ENCODE measurements at places on chromosomes 11 and 22.

DNA sequence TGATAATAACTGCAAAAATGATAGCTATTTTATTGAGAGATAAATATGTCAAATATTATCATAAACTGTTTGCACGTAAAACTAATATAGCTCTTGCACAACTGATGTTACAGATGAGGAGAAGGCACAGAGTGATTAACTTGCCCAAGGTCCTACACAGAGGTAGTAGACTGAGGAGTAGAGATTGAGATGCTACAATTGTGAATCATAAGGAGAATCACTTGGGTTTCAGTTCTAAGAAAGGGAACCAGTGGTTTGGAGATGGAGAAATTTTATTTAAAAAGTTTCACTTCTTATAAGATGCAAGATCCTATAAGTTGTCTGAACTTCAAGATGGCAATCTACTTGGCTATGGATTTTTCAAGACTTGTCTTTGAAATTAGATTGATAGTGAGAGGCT is 224.8 kb upstream of the RAG2 start:
- DNase-seq, result no peak

DNA sequence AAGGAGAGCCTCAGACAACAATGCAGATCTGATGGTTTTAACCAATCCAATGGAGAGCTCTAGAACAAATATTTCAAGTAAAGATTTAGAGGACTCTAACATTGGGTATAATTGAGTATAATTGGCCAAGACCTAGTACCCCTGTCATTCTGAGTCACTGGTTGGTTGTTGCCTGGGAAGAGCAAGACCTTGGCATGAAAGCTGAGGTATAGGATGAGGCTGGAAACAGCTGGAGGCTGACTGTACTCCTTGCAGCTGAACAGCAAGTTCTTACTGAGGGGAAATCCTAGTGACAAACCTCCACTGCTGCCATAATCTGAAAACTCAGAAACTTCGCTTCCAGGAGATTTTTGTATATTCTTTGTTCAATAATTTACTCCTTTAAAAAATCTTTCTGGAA is 54.3 kb upstream of the MUC15 start:
- DNase-seq, result peak; percentile 27

DNA sequence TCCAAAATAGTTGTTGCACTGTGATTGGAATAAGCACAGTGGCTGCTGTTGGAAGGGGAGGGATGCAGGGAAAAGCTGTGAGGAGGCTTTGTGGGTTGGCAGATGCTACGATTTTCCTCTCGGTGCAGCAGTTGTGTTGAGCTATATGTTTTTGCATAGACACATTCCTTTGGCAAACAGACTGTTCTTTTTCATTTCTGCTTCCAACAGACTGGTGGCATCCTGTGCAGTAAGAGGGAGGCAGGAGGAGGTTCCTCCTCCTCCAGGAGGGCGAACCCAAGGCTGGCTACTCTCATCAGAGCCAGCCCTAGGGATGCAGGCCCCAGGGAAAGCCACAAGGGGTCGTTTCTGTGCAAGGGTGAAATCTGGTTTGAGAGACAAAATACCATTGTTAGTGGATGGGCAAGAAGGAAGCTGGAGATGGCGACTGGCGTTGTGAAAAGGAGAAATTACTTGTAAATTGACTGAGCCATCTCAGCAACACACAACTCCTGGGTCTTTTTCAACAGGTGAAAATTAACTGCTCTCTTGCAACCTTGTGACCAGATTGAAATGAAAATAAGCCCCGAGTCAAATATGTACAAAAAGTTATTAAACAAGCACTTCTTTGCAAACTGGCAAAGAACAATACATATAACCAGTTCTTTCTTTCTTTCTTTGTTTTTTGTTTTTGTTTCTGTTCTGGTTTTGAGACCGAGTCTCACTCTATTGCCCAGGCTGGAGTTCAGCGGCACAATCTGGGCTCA is 26.5 kb upstream of the UBASH3B start:
- peak; percentile 82 for DNase-seq

DNA sequence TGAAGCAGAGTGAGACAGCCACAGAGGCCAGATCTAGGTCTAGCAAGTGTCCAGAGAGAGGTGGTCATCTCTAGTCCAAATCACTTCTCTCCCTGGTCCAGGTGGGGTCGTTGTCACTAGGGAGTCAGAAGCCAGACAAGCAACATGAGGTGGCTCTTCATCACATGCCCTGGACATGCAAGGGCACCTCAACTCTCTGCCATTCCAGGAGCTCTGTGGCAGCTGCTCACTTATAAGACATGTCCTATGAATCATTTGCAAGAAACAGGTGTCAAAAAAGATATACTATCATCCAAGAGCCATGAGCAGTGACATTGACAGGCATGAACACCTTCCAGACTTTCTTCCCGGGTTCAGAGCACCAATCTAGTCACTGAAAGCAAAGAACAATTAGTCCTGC is 130.8 kb downstream of the GALNT18 start:
- DNase-seq, result no peak

GRCh38 chr22:32020117-32020516 is 22.9 kb upstream of the SLC5A1 start:
- peak; percentile 74 for DNase-seq

DNA sequence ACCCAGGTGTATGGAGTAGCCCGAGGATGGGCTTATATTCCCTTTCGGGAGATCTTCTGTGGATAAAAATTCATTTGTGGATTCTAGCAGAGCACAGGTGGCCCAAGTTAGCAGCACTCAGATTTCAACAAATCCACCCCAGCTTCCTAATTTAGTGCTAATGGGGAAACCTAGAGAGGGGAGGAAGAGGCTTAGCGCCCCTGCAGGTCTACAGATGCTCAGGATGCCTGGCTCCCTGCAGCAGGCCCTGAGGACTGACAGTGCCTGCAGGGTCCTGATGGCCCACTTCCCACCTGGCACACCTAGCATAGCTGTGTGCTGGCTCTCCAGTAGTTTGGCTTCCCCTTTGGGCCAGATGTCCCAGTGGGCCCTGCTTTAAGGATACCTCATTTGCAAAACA is 6.5 kb downstream of the DGAT2 start:
- no peak for DNase-seq

DNA sequence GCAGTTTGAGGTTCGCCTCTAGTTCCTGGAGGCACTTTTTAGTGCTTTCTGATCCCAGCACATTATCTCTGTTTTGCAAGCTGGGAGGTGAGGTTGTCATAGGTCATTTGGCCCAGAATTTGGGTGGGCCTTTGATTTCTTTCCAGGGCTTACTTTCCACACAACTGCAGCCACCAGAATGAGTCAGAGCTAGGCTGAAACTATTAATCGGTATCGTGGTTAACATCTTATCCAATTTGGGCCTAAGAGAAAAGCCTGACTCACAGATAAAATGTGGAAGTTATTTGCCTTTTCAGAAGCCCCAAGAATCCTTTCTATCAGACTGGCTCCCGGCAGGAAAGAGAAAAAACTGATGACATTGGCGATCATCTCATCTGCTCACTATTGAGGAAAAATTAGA is 166.4 kb downstream of the KIRREL3 start:
- peak; percentile 28 for DNase-seq

GRCh38 chr11:112751772-112752171 is 209.4 kb upstream of the NCAM1 start:
- DNase-seq, result no peak

GRCh38 chr22:18029686-18030267 is 5.4 kb upstream of the MICAL3 start:
- DNase-seq, result no peak

- DNase-seq, result peak; percentile 92
These were observed 4.2 kb downstream of the MRGPRF start for GRCh38 chr11:69008737-69009440.

All from fibroblast of pulmonary artery (primary cell).